ENCODE measurements at places on chromosomes 6 and 20.

- DNase-seq = peak; percentile 50
Observed at GRCh38 chr6:10720265-10720959, 2.5 kb upstream of the TMEM14C start.

DNA sequence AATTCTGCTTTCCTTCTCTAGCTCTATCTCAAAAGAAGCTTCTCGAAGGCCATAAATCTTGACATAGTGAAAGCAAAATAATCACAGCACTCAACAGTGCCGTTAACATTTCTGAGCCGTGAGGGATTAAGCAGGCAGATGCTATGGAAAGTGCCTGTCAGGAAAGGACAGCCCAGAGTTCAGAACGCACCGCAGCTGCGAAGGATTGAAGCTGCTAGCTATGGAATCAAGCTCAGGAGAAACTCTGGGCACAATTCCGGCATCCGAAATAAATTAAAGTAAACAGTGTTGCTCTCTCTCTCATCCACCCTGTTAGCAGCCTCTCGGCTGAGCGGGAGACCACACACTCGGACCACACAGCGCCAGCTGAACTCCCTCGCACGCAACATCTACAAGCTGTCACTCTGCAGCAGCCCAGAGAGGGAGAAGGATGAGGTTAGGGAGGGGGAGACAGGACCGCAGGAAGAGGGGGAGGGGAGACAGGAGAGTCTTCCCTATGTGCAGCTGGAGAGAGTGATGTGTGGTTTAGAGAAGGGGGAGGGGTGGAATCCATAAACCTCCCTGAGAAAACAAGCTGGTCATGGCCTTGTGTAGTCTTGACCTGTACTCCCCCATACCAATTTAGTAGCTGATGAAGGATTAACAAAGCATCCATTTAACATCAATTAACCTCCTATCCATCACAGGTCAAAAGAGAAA, 9.0 kb downstream of the EXOC2 start:
- no peak for DNase-seq

DNA sequence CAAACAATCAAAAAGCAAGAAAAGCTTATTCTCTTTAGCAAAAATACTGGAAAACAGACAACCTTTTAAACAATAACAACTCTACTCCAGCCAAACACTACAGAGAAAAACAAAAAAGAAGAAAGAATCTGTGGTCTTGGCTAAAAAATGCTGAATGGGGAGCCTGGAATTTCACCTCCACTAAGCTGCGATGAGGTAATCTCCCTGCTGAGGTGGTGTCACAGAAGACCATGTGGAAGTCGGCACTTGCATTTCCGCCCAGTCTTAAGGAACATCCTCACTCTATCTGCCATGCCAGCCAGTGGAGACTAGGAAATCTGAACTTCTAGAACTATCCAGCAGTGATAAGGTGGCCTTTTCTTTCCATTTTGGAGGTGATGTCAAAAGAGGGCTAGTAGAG, 1026.8 kb upstream of the EPHA7 start:
- DNase-seq = no peak

- no peak for DNase-seq
Observed at GRCh38 chr6:160108077-160108476, 13.5 kb upstream of the SLC22A1 start.

- no peak for DNase-seq
Observed at GRCh38 chr6:98358173-98358572, 476.2 kb upstream of the POU3F2 start.

Measured in stimulated activated CD4-positive, alpha-beta T cell treated with anti-CD3 and anti-CD28 coated beads, Interleukin-12 subunit alpha, Interleukin-12 subunit beta, amount 100 ng/mL, for 4 hours (primary cell).